GM23338 (cell line): ENCODE measurements at places on chromosomes 5 and 9. TPM values are rescaled to one million over a fixed set of nuclear protein-coding genes. Genes with fewer than 3 reads are reported as not detected.

DNA sequence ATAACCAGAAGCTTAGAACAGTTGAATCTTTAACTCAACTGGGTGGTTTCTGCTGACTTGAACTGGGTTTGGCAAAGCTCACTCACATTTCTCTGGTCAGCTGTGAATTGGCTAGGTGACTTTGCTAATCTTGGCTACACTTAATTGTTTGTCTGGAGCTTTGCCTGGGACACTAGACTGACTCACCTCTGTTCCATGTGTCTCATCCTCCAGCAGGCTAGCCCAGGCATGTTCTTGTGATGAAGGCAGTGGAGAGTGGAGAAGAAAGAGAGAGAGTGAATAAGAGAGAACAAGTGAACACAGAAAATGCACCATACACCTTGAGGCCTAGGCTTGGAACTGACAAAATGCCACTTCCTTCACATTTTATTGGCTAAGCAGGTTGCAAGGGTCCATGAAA is 32.6 kb downstream of the SPATA31D1 start:
- DNase-seq: no peak

- DNase-seq: no peak
Measured at GRCh38 chr5:7980881-7981280, 111.9 kb downstream of the MTRR start.

DNA sequence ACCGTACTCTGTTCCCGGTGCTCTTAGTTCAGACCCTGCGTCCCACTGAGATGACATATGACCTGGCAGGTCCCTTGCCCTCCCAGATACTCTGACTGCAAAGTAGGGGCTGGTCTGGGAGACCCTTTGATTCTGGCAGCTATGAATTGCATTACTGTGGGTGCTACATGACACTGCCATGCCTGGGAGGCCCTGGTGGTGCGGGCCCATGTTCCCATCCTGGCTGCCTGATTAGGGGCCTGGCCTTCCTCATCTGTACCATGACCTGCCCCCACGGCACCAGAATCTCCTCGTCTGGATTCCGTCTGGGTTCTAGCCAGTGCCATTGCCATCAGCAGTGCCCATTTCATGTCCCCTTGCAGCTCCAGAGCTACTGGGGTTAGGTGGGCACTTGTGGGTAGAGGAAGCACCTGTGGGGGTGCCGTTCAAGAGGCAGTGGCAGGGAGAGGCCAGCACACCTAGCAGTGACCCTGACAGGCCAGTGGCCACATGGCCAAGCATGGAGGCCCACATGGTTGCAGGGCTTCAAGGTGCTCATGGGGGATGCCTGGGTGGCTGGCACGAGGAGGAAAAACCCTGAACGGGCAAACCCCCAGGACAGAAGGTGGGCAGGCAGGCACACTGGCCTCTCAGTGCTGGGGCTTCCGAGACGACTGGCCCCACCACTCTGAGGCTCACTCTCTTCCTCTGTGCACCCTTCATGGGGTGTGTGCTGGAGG is 69.7 kb downstream of the PHF2 start:
- no peak for DNase-seq

Gene APC
- polyA plus RNA-seq: 34.8 and 42.4 TPM in 2 replicates

- no peak for DNase-seq
Measured at GRCh38 chr5:161507591-161507990, 38.9 kb downstream of the GABRB2 start.

DNA sequence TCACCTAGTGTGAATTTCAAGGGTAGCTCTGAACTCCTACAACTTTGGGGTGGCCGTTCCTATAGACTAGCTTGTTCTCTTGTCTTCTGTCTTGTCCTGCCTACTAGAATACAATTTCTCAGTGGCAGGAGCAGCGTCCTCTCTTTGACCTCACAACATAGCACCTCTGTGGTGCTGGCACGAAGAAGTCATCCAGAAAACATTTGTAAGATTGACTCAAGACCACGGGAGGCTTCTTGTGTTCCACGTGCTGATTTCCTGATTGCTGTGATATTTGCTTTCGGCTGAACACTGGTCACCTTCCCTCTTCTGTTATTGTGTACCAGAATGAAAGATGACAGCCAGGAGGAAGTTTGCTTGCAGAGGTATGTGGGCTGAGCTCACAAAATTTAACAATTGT is 27.0 kb downstream of the SLC1A1 start:
- DNase-seq: no peak

DNA sequence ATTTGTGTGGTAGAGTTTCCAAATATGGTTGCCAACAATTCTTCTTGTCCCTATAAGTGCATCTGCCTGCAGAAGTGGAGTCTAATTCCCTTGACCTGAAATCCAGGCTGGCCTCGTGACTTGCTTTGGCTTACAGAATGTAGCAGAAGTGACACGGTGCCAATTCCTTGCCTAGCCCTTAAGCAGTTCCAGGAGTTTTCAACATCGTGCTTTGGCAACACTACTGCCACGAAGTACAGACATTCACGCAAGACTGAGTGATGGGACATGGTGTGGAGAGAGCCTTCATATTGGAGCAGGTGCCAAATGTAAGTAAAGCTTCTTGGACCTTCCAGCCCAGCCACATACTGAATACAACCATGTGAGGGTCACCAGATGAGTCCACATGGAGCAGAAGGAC is 92.9 kb upstream of the NEK6 start:
- no peak for DNase-seq

- DNase-seq: peak; percentile 35
Measured at GRCh38 chr5:59020611-59021285, 437.9 kb downstream of the RAB3C start.

GRCh38 chr9:80552931-80553330 is 981.2 kb downstream of the TLE4 start:
- DNase-seq: peak; percentile 1

- no peak for DNase-seq
Measured at GRCh38 chr9:106887066-106887465, 24.1 kb downstream of the ZNF462 start.

GRCh38 chr5:118723021-118723338 is 265.4 kb downstream of the DTWD2 start:
- DNase-seq: no peak

Gene MOB3B
- 7.6 and 8.1 TPM in 2 replicates for polyA plus RNA-seq

Gene OTULINL
- polyA plus RNA-seq: 6.3 and 7.8 TPM in 2 replicates

DNA sequence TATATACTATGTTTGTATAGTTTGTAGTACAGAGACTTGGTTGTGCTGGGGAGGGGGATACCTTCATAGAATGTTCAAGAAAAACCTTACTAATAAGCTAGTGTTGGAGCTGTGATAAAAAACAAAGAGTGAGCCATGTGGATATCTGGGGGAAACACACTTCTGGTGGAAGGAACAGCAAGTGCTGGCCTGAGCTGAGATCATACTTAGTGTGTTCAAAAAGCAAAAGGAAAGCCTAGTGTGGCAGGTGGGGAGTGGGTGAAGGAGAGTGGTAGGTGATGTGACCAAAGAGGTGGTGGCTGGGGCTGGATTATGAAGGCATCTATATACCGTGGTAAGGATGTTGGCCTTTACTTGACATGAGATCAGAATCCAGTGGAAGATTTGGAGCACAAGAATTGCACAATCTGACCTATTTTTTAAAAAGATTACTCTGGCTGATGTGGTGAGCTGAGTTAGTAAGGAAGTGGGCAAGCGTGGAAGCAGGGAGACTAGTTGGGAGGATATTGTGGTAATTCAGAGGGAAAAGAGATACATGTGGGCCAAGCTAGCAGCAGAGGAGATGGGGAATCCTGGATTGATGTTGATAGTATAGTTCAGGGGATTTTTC is 26.6 kb downstream of the PALM2AKAP2 start:
- no peak for DNase-seq

GRCh38 chr9:94169968-94170367 is 85.7 kb downstream of the PTPDC1 start:
- no peak for DNase-seq

- DNase-seq: no peak
Measured at GRCh38 chr5:134574521-134574920, 49.1 kb downstream of the JADE2 start.

- DNase-seq: peak; percentile 36
Measured at GRCh38 chr5:13251623-13252376, 692.7 kb downstream of the DNAH5 start.

DNA sequence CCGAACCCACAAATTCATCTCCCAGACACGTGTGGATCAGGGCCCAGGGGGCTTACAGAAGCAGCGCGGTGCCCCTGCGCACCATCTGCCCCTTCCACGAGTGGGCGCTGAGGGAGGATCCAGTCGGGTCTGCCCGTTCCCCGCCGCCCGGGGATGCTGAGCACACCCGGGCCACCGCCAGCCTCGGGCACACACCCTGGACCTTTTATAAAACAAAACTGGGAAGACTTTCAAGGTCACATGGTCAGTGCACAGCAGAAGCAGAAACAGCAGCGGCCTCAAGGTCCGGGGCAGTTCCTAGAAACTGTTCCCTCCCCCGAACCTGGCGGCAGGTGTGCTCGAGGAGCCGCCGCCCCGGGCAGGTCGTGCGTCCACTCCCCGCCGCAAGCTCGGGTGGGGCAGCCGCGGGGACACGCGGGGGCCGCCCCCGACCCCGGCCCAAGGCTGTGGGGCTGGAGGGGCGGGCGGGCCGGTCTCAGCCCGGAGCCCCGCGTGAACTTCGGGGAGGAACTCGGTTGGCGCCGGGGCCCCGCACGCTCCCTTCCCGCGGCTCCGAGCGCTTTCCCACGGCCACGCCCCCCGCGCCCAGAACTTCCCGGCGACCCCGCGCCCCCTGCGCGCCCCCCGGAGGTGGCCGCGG is 633 bp upstream of the PPP1R26 start:
- peak; percentile 65 for DNase-seq

Gene CLIC3
- 0.53 and 0.57 TPM in 2 replicates for polyA plus RNA-seq

Gene GABRB2
- polyA plus RNA-seq: 0.10 and 0.11 TPM in 2 replicates

GRCh38 chr5:124056991-124057723 is 545.2 kb downstream of the CSNK1G3 start:
- DNase-seq: no peak

- DNase-seq: no peak
Measured at GRCh38 chr5:32687499-32687831, 23.7 kb upstream of the NPR3 start.

- DNase-seq: no peak
Measured at GRCh38 chr5:178375348-178375747, 142.7 kb upstream of the PHYKPL start.

- no peak for DNase-seq
Measured at GRCh38 chr5:124742983-124743601, 3.3 kb downstream of the ZNF608 start.

Gene CCL27
- not detected in 2 replicates for polyA plus RNA-seq

GRCh38 chr5:178386336-178386931 is 153.8 kb upstream of the PHYKPL start:
- no peak for DNase-seq

Gene PIP5KL1
- 19.5 and 25.1 TPM in 2 replicates for polyA plus RNA-seq

GRCh38 chr5:9928326-9928725 is 298.2 kb upstream of the TAS2R1 start:
- no peak for DNase-seq

DNA sequence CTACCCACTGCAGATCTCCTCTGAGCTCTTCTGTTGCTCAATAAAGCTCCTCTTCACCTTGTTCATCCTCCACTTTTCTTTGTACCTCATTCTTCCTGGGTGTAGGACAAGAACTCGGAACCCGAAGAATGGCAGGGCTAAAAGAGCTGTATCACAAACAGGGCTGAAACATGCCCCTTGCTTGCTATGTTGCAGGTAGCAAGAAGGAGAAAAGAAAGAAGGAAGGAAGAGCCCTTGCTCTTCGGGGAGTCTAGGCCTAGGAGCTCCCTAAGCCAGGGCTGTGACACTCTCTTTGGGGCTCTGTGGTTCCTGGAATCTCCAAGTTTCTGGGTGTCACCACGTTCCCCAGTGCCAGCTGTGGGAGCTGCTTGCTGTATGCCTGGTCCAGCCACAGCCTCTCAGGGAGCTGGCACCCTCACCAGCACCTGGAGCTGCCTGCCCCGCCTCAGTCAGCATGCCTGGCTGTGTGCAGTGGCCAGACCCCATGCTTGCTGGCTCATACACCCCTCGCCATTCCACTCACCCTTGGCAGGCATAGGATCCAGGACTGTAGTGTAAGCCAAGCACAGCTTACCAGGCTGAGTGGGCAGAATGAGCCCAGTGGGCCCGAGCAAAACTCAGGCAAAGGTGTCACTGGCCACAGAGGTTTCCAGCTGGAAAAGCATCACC is 274.8 kb upstream of the ADRA1B start:
- no peak for DNase-seq

GRCh38 chr5:56160723-56161438 is 72.2 kb downstream of the ANKRD55 start:
- no peak for DNase-seq

- no peak for DNase-seq
Measured at GRCh38 chr5:56774957-56775356, 40.4 kb upstream of the MAP3K1 start.

DNA sequence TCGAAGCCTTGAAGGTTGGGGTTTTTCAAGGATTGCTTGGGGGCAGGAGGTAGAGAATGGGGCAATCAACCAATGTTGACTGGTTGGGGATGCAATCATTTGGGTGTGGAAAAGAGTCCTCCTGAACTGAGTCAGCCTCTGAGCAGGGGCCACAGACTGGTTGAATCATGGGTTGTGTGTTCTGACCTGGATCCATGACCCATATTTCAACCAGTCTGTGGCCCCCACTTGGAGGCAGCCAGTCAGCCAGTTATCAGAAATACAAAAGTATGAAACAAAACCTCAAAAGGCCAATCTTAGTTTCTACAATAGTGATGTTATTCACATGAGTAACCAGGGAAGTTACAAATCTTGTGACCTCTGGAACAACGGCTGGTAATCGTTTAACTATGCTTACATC is 81.4 kb upstream of the RANBP6 start:
- no peak for DNase-seq

Gene CDC23
- 20.2 and 28.0 TPM in 2 replicates for polyA plus RNA-seq

GRCh38 chr9:69623276-69623675 is 48.9 kb downstream of the APBA1 start:
- no peak for DNase-seq

Gene SMIM33
- not detected in 2 replicates for polyA plus RNA-seq

DNA sequence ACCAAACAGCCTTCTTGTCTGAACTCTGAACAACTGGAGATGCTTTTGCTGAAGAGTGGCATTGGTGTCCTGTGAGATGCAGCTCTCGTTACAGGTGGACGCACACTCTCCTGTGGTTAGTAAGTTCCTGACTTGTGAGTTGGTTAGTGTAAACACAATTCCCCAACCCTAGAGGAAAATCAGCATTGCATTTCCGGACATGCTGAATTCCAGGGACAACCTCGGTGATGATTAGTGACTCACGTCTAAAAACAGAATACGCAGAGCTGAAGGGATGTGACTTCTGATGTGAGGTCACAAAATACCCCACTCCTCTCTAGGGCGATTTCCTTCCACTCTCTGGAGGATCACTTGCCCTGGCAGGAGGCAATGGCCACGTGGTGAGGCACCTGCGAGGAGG is 5.0 kb downstream of the OR2V2 start:
- DNase-seq: no peak

DNA sequence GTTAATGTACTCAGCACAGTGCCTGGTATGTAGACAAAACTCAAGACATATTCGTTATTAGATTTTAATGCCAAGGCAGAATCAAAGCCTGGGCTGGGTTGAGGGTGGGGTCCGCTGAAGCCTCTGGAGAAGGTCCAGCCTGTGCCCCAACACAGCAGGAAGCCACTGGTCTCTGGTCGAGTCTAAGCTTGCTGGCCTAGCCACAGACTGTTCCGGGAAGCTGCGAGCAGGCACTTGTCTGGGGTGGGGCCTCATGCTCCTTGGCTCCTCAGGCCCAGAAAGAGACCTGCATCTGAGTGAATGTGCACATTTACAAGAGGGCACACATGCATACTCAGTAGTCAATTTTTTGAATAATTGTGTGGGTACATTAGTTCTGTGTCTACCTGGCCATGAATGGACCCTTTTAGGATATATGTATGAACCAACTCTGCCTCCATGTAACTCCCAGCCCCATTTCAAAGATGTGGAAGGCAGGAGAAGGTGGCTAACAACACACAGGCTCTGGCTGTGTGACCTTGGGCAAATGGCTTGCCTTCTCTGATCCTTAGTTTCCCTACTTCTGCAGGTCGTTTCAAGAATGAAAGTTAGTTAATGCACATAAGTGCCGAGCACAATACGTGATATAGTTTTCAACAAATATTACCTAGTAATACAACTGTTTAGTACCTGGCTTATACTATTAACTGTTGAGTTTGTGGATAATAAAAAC is 18.3 kb downstream of the FAT2 start:
- no peak for DNase-seq
